Stimulated activated CD8-positive, alpha-beta memory T cell treated with anti-CD3 and anti-CD28 coated beads, Interleukin-12 subunit alpha, Interleukin-12 subunit beta, amount 100 ng/mL, for 4 hours (primary cell): ENCODE measurements at places on chromosomes 2 and 18.

DNA sequence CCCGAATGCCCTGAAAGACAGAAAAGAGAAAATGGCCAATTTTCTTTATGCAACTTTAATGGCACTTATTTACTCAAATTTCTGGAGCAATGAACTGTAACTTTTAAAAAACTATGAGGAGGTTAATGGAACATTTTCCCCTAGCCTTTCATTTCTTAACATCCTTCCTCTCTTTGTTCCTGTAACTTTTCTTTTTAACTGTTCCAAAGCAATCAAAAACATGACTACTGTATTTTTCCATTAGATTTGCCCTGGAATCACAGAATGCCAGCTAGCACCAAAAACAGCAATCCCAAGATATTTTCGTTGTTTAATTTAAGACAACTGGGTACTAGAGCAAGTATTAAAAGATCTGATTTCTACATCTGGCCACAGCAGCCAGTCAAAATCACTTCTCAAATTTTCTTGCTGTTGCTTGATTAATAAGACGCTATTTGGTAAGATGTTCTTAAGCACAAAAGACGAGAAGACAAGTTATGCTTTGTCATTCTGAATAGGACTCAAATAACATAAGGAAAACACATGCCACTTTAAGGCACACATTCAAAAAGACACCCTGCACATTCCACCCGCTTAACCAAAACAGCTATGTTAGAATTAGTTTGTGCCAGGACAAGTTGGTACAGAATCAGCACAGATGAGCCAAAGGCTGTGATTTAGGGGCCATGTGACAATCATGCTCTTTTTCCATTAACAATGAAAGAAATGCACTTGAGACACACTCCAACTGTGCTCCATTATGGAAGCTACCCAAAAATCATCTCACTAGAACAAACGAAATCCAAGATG lies 3.6 kb downstream of the STARD7 start:
- DNase-seq = no peak

- no peak for DNase-seq
These were observed 308.6 kb downstream of the AKAIN1 start for GRCh38 chr18:4888251-4889040.

DNA sequence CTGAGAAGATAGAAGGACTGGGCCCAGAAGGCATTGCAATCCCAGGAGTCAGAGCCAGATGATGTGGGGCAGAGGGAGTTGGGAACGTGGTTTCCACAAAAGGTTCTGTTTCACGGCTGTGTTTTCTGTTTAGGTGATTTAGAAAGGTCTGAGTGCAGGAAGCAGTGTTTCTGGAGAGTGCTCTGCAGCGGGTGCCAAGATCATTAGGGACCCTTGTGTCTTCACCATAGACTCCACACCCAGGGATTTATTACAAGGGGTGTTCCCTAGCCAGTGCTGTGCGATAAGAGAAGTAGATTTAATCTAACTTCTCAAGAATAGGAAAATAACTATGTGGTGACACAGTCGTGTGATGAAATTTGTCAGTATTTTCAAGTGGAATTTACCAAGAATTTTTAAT lies 221.1 kb upstream of the TPO start:
- no peak for DNase-seq

- DNase-seq = no peak
These were observed 152.2 kb downstream of the HNMT start for GRCh38 chr2:138116456-138116855.

DNA sequence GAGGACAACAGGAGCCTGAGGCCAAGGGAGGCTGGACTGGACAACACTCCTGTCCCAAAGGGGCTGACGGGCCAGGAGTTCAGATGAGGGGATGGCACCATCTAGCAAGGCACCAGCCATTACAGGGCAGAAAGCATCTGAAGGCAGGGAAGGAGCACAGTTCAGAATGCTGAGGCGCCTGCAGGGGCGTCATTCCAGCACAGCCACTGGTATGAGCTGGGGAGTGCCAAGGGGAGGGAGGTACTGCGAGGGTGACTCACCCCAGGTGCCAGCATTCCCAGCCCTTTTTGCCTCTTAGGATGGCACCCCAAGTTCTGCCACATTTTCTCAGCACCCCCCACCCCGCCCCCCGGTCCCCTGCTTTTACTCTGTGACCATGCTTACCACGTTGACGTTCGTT lies 129.8 kb upstream of the EPAS1 start:
- no peak for DNase-seq

DNA sequence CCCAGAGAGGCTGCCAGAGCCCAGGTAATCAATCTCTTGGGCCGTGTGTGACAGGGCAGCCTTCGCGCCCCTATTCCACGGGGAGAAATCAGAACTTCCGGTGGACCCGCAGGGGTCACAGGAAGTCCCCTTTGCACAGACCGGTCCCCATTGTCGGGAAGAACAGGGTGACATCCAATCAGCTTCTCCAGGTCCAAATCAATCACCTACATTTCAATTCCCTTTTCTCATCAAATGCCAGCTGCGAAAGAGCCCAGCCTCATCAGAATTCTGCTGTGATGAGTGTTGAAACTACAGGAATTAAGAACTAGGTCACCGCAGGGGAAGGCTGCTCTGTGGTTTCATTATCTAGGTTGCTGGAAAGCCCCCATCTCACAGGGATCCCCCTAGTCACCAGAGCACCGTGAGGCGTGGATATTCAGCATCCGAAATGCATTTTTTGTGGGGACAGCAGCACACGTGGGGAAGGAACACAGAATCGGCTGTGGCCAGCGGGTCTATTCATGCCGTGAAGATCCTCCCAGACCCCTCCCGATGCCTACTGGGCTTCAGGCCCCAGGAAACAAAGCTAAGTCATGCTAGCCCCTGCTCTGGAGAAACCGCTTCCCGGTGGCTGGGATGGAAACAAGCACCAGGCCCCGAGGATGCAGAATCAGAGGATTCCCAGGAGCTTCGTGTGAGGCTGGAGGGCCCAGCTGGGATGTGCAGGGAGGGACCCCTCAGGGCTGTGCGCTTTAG lies 193.7 kb upstream of the ID2 start:
- DNase-seq = peak; percentile 51

- DNase-seq = no peak
These were observed 10.5 kb downstream of the CAPN10 start for GRCh38 chr2:240597054-240597418.

DNA sequence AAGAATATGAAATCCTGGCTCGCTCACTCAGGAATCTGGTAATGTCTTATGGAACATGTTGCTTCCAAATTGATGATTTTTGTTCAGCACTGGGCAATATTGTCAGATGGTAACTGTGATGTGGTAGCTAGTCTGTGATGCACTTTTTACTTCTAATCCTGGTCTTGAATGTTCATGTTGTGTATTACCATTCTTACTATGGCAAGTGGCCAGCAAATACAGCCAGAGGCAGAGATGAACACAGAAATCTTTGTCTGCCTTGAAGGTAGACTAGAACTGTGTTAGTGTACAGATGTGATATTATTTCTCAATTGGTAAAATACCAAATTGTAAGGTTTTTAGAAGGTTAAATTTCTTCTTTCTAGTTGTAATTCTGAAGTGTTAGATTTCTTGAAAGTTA lies 83.3 kb downstream of the UBE2E3 start:
- DNase-seq = no peak

GRCh38 chr2:79327460-79327859 lies 167.9 kb upstream of the REG3A start:
- no peak for DNase-seq

GRCh38 chr2:170502361-170503130 lies 212.6 kb upstream of the SP5 start:
- no peak for DNase-seq

DNA sequence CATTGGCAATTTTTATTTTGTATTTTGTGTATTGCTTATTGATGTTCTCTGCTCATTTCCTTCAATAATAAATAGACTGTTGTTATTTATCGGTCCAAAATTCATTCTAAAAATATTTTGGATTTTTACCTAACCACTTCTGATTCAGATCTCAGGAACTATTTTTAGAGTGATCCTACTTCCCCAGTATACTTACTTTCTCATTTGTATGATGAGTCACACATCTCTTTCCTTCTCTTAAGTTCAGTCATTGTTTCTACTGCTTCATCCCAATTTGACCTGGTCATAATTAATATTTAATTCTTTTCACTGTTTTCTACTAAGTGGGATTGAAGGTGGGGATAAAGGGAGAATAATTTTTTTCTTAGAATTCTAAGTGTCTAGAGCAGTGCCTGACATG lies 75.1 kb downstream of the AGPS start:
- DNase-seq = no peak

DNA sequence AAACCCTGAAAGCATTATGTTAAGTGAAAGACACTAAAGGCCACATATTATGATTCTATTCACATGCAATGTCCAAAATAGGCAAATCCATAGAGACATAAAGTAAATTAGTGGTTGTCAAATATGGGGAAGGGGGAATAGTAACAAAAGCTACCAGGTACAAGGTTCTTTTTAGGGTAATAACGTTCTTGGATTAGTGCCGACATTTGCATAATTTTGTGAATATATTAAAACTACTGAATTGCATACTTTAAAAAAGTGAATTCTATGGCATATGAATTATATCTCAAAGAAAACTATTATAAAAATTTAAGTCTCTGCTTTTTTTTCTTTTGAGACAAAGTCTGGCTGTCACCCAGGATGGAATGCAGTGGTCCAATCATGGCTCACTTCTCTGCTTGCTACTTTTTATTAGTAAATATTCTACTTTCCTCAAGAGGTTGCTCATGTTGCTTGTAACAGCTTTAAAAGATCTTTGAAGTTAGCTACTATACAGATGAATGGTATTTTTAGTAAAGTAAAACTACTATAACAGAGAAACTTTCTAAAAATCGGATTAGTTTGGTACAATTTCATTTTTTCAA lies 2.5 kb downstream of the SESTD1 start:
- no peak for DNase-seq

GRCh38 chr2:235054475-235054874 lies 102.7 kb downstream of the SH3BP4 start:
- DNase-seq = no peak

- DNase-seq = no peak
These were observed 4.0 kb upstream of the SLC66A2 start for GRCh38 chr18:79955302-79956075.

DNA sequence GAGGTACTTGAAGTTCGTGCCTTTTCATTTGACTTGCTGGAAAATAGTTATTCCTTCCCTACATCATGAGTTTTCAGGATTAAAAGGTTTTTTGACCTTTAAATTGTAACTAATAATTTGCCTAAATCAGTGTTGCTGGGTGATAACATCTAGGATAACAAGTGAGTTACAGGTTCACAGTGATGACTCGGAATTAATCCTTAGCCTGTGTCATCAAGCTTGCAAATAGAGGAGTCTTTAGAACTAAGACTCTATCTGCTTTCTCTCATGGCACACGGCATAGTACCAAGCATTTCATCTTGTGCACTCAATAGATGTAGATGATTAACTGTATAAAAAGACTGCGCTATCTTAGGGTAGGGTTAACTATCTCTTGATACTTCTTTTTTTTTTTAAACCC lies 79.5 kb downstream of the CAMKMT start:
- DNase-seq = no peak

- DNase-seq = no peak
These were observed 330.4 kb upstream of the SMIM21 start for GRCh38 chr18:75757951-75758350.

- DNase-seq = no peak
These were observed 102.1 kb downstream of the PXDN start for GRCh38 chr2:1642066-1642861.

GRCh38 chr18:27717816-27718215 lies 459.1 kb downstream of the CDH2 start:
- no peak for DNase-seq

DNA sequence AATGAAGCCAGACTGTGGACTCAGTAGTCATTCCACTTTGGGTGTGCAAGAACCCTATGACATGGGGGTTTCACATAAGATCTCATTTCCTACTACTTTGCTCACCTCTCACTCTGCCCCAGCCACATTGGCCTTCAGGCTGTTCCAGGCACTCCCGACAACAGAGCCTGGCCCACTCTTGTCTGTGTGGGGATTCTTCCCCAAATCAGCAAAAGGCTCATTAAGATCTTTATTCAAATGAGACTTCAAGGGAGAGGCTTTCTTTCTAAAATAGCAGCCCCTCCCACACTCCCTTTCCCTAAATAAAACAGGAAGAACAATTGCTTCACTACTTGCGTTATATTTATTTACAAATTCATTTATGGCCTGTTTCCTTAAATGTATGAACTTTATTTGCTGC lies 3.5 kb upstream of the CDC42EP3 start:
- DNase-seq = no peak

GRCh38 chr2:10495988-10496313 lies 47.8 kb upstream of the ODC1 start:
- DNase-seq = no peak

GRCh38 chr2:201618744-201619662 lies 24.3 kb downstream of the TMEM237 start:
- DNase-seq = no peak

DNA sequence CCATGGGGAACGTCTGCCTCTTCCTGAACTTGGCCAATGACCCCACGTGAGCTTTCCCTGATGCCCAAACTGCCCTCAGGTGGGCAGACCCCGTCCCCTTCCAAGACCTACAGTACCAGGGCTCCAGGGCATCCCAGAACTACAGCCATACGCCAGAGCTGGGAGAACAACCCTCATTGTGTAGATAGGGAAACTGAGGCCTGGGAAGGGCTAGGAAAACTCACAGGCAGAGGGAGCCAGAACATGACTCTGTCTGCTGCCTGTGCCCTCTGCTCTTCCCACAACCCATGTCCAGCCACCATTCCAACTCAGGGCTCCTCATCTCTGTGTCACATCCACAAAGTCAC lies 16.8 kb upstream of the ANKRD53 start:
- no peak for DNase-seq

DNA sequence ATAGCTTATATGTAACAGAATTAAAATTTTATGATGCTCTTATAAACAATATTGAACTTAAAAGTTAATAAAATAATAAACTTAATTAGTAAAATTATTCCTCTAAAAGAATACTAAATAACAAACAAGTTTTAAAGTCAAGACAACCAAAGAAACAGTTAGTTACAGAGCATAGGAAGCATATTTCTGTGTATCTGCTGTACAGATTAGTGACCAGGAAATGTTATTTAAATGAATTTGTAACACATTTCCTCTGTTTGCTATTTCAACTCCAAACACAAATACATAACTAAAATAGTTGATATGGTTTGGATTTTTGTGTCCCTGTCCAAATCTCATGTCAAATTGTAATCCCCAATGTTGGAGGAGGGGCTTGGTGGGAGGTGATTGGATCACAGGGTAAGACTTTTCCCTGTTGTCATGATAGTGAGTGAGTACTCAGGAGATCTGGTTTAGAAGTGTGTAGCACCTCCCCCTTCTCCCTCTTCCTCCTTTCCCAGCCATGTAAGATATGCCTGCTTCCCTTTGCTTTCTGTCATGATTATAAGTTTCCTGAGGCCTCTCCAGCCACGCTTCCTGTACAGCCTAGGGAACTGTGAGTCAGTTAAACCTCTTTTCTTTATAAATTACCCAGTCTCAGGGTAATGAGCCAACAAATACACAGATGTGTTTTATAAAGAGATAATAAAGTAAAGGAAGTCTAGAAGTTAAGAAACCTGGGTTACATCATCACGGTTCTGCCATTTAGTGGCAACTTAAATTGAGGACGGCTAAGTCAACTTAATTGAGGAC lies 51.8 kb downstream of the ROCK2 start:
- no peak for DNase-seq

- no peak for DNase-seq
These were observed 289.3 kb upstream of the TANK start for GRCh38 chr2:160870729-160871465.

GRCh38 chr18:1595195-1595594 lies 690.5 kb downstream of the ADCYAP1 start:
- DNase-seq = no peak
